Mammary epithelial cell (primary cell): ENCODE measurements at places on chromosomes 6 and 20. TPM values are rescaled to one million over a fixed set of nuclear protein-coding genes. Genes with fewer than 3 reads are reported as not detected.

IRF4 gene
- not detected in 2 replicates for total RNA-seq

ANKEF1 gene
- 4.8 TPM for total RNA-seq

MYLK2 gene
- total RNA-seq, result under 0.01 TPM

LPA gene
- total RNA-seq, result not detected in 2 replicates

SAMD5 gene
- total RNA-seq, result 2.5 TPM
